Neural crest cell (in vitro differentiated cells): ENCODE measurements at places on chromosomes 13 and 19. TPM values are rescaled to one million over a fixed set of nuclear protein-coding genes. Genes with fewer than 3 reads are reported as not detected.
A peak's percentile ranks its signal among the peaks of the same experiment; 100 is the strongest.

Gene KIR3DL1
- total RNA-seq, result not detected in 2 replicates

Gene SHANK1
- 6.7 and 6.8 TPM in 2 replicates for total RNA-seq

Gene KANK2
- 32.1 and 34.2 TPM in 2 replicates for total RNA-seq

Gene COMP
- not detected in 2 replicates for total RNA-seq

GRCh38 chr13:47628666-47629065 is 372.4 kb downstream of the SUCLA2 start:
- no peak overlapping the region for H3K4me3 ChIP-seq
- no peaks in the 10 kb centered on the region for H3K27me3 ChIP-seq
- DNase-seq, result no peak
- no peaks in the 10 kb centered on the region for H3K4me1 ChIP-seq
- H3K27ac ChIP-seq, result no peak overlapping the region
- peaks cover 6% of the 10 kb centered on the region for H3K36me3 ChIP-seq

GRCh38 chr13:26705536-26705935 is 55.0 kb downstream of the GPR12 start:
- DNase-seq, result no peak
- H3K36me3 ChIP-seq, result no peaks in the 10 kb centered on the region
- H3K27me3 ChIP-seq, result peaks cover 4% of the 10 kb centered on the region
- no peak overlapping the region for H3K27ac ChIP-seq
- H3K4me3 ChIP-seq, result no peak overlapping the region
- peaks cover 4% of the 10 kb centered on the region for H3K4me1 ChIP-seq

DNA sequence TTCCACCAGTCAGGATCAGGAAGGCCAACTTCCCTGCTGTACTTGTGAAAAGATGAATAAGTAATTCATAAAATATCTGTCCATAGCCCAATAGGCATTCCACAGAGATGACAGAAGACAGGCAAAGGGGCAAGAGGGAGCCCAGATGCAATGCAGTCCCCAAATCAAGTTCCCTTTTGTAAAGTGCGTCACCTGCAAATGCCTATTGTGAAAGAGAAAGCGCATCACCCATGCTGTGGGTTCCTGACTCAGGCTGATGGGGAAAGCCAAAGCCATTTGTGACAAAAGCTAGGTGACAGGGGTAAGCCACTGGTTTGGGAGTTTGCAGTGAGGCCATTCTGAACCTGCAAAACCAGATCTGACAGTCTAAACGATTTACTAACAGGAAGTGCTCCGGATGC is 157.5 kb upstream of the ZNF536 start:
- no peak overlapping the region for H3K4me3 ChIP-seq
- peaks cover 2% of the 10 kb centered on the region for H3K27me3 ChIP-seq
- DNase-seq, result no peak
- H3K36me3 ChIP-seq, result no peaks in the 10 kb centered on the region
- no peaks in the 10 kb centered on the region for H3K4me1 ChIP-seq

- peaks cover 3% of the 10 kb centered on the region for H3K36me3 ChIP-seq
- H3K4me3 ChIP-seq, result peak overlapping the region; percentile 14
- peak overlapping the region; percentile 40 for H3K27ac ChIP-seq
Observed at GRCh38 chr13:45142440-45143345, 22.4 kb downstream of the GTF2F2 start.

DNA sequence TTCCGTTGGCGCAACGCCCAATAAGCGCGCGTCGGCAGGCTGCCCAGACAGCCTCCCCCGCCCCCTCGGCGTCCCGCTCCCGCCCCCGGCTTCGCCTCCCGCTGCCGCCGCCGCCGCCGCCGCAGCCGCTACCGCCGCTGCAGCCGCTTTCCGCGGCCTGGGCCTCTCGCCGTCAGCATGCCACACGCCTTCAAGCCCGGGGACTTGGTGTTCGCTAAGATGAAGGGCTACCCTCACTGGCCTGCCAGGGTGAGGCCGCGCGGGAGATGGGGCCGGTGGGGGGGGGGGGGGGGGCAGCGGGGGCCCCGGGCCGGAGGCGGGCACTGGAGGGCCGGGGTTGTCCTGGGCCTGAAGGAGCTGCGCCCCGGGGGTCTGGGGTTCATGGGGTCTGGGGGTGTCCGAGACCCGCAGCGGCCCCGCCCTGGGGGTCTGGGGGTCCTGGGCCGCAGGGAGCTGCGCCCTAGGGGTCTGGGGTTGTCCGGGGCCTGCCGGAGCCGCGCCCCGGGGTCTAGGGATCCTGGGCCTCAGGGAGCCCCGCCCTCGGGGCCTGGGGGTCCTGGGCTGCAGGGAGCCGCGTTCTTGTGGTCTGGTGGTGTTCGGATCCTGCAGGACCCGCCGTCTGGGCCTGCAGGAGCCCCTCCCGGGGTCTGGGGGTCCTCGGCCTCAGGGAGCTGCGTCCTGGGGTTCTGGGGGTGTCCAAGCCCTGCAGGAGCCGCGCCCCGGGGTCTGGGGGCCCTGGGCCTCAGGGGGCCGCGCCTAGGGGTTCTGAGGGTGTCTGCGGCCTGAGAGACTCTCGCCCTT is at the start of gene HDGFL2:
HDGFL2 (plus strand) TSS at position 124 of the 801 bp plus-strand sequence; CDS start at position 178, 54 bp downstream.
- DNase-seq, result no peak
- H3K4me3 ChIP-seq, result peak within 1 kb of the TSS; percentile 91
- no peaks in the 10 kb centered on the region for H3K27me3 ChIP-seq
- peaks cover under 1% of the 10 kb centered on the region for H3K36me3 ChIP-seq
- H3K4me1 ChIP-seq, result peaks cover 15% of the 10 kb centered on the region

GRCh38 chr13:27667946-27668345 is 46.3 kb downstream of the POLR1D start:
- no peak for DNase-seq
- H3K27ac ChIP-seq, result no peak overlapping the region
- H3K4me3 ChIP-seq, result no peak overlapping the region
- no peaks in the 10 kb centered on the region for H3K4me1 ChIP-seq
- H3K27me3 ChIP-seq, result no peaks in the 10 kb centered on the region

DNA sequence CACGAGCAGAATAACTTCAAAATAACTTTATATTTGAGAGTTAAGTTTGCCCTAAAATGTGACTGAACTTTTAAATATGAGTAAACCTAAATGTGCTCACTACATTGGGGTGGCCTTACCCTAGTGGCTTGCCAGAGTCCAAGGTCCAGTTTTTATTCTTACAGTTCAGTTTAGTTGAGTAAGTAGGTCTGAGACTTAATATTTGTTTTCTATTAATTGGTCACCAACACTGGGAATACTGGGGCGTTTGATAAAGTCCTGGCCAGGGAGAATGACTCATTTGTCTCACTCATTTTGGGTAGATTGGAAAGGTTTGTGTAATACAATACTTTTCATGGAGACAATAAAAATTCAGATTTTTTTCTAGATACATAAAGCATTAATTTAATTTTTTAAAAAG is 127.8 kb upstream of the SPATA13 start:
- H3K4me1 ChIP-seq, result peaks cover 8% of the 10 kb centered on the region
- H3K27me3 ChIP-seq, result no peaks in the 10 kb centered on the region
- H3K36me3 ChIP-seq, result peaks cover 3% of the 10 kb centered on the region
- H3K27ac ChIP-seq, result no peak overlapping the region

GRCh38 chr19:2246801-2247361 is 2.2 kb upstream of the AMH start:
- peaks cover 4% of the 10 kb centered on the region for H3K36me3 ChIP-seq
- DNase-seq, result no peak
- H3K27ac ChIP-seq, result no peak overlapping the region
- H3K27me3 ChIP-seq, result no peaks in the 10 kb centered on the region

DNA sequence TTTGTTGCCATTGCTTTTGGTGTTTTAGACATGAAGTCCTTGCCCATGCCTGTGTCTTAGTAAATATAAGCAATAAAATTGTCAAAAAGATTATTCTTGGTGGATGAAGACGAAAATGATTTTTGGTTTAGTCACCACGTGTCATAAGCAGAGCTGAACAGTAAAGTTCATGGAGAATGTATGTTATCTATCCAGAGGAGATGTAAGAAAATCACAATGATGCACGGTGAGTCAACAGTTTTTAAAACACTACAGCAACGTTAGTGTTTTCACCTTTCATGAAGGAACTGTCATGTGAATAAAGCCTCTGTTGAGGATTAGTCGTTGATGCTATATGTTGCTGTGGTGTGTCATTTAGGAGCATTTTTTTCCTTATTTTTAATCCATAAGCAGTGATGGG is 137.6 kb downstream of the GPC6 start:
- DNase-seq, result no peak
- no peak overlapping the region for H3K4me3 ChIP-seq
- H3K4me1 ChIP-seq, result no peaks in the 10 kb centered on the region
- no peaks in the 10 kb centered on the region for H3K27me3 ChIP-seq
- no peak overlapping the region for H3K27ac ChIP-seq

DNA sequence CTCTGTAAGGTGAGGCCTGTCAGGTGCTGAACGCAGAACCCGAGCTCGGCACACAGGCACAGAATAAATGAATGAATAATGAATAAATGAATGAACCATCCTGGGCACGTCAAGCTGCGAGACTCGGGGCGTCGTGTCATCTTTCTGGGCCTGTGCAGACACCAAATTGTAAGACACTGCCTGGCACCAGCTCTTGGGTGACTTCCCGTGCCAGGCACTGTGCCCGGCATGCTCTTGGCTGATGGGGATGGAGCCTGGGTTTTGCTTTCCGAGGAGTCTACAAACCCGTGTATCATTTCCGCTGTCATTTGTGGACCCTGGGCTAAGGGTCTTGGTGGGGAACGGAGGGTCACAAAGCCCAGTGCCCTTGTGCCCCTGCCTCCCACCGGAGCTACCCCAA is 43.9 kb downstream of the CELF5 start:
- DNase-seq, result no peak
- H3K4me1 ChIP-seq, result no peaks in the 10 kb centered on the region
- no peak overlapping the region for H3K4me3 ChIP-seq
- no peak overlapping the region for H3K27ac ChIP-seq
- H3K36me3 ChIP-seq, result no peaks in the 10 kb centered on the region

DNA sequence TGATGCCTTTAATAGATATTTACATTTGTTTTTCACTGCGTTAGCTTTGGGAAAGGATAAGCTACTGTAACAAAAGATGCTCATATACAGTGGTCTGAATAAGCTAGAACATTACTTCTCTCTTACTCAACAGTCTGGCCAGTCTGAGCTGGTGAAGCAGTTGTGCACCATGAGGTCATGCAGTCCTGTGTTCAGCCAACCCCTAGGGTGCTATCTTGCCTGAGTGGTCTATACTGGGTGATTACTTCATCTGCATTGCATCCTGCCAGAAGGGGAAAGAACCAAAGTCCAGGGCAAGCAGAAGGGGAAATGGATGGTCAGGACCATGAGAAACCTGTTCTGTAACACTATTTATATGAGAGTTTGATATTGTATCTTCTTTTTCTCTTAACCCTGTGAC is 31.5 kb downstream of the ERCC5 start:
- peaks cover 32% of the 10 kb centered on the region for H3K4me1 ChIP-seq
- H3K27ac ChIP-seq, result no peak overlapping the region
- DNase-seq, result no peak
- peaks cover 14% of the 10 kb centered on the region for H3K36me3 ChIP-seq

GRCh38 chr19:49469828-49470614 is 4.0 kb upstream of the FLT3LG start:
- peaks cover 10% of the 10 kb centered on the region for H3K27me3 ChIP-seq
- no peak overlapping the region for H3K27ac ChIP-seq
- no peak for DNase-seq
- peaks cover 9% of the 10 kb centered on the region for H3K4me1 ChIP-seq
- H3K4me3 ChIP-seq, result no peak overlapping the region

DNA sequence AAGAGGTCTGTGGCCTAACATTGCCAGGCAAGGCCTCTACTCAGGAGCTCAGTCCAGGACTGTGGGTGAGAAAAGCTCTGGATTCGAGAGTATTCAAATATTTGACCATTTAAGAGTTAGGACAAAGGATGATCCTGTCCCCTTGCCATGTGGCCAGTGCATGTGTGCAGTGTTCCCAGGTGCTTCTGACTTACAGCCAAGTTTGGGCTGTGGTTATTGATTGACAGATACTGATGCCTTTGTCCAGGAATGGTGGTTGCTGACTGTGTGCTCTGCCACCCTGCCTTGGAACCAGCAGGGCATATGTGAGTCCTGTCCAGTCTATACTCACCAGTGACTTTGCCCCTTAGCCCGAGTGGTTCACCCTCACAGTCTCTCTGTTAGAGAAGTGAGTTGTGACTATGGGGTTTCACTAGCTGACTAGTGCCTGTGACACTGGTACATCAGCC is 51.9 kb downstream of the GARRE1 start:
- H3K27ac ChIP-seq, result no peak overlapping the region
- H3K4me1 ChIP-seq, result peaks cover 8% of the 10 kb centered on the region
- no peak overlapping the region for H3K4me3 ChIP-seq
- peaks cover 2% of the 10 kb centered on the region for H3K36me3 ChIP-seq
- no peaks in the 10 kb centered on the region for H3K27me3 ChIP-seq

GRCh38 chr13:112775791-112776279 is 86.0 kb downstream of the ATP11A start:
- no peak overlapping the region for H3K4me3 ChIP-seq
- no peaks in the 10 kb centered on the region for H3K27me3 ChIP-seq
- H3K36me3 ChIP-seq, result peaks cover 2% of the 10 kb centered on the region
- H3K27ac ChIP-seq, result peak overlapping the region; percentile 94
- DNase-seq, result no peak

DNA sequence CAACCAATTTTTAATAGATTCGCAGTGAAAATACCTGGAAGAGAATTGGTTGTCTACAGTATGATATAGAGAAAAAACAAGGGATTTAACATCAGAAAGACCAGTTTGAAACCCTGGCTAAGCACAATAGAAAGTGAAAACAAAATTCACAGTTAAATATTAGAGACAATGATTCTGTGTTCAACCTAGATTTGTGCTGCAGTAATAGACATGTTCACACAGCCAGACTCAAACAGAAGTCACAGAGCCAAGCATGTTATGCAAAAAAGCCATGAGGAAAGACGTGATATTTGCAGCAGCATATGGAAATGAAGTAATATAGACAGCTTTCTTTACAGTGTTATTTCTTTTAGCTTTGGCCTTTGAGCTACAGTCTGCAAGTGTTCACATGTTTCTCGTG is 48.1 kb downstream of the SCEL start:
- no peak overlapping the region for H3K4me3 ChIP-seq
- H3K27ac ChIP-seq, result no peak overlapping the region
- no peaks in the 10 kb centered on the region for H3K27me3 ChIP-seq

GRCh38 chr13:26255691-26256277 is 1.9 kb downstream of the CDK8 start:
- peaks cover 7% of the 10 kb centered on the region for H3K27me3 ChIP-seq
- no peaks in the 10 kb centered on the region for H3K36me3 ChIP-seq
- H3K27ac ChIP-seq, result no peak overlapping the region
- peaks cover 48% of the 10 kb centered on the region for H3K4me1 ChIP-seq
- H3K4me3 ChIP-seq, result peak overlapping the region; percentile 96
- DNase-seq, result no peak

- H3K27me3 ChIP-seq, result peaks cover 3% of the 10 kb centered on the region
- no peaks in the 10 kb centered on the region for H3K36me3 ChIP-seq
- no peak for DNase-seq
Observed at GRCh38 chr19:3140667-3141038, 4.8 kb downstream of the GNA15 start.

GRCh38 chr13:77831866-77832265 is 86.8 kb downstream of the EDNRB start:
- H3K4me1 ChIP-seq, result peaks cover 80% of the 10 kb centered on the region
- peak overlapping the region; percentile 96 for H3K27ac ChIP-seq
- no peak for DNase-seq
